ENCODE measurements at places on chromosomes 4 and X.

DNA sequence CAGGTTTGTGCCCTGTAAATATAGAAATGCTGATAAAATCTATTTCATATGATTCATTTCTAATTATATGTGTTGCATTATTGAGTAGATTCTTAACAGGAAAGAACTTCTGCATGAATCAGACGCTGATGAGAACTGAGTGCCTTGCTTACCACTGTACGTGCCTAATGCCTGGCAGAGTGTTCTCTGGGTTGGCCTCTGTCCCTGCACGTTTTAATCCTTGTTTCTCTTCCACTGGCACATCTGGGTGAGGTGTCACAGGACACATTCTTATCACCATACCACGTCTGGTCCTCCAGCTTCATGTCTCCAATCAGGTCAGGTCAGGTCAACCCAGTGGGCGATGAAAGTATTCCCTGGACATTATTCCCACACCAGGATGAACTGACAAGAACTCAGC is 53.6 kb downstream of the KLF3 start:
- DNase-seq: peak; percentile 66

DNA sequence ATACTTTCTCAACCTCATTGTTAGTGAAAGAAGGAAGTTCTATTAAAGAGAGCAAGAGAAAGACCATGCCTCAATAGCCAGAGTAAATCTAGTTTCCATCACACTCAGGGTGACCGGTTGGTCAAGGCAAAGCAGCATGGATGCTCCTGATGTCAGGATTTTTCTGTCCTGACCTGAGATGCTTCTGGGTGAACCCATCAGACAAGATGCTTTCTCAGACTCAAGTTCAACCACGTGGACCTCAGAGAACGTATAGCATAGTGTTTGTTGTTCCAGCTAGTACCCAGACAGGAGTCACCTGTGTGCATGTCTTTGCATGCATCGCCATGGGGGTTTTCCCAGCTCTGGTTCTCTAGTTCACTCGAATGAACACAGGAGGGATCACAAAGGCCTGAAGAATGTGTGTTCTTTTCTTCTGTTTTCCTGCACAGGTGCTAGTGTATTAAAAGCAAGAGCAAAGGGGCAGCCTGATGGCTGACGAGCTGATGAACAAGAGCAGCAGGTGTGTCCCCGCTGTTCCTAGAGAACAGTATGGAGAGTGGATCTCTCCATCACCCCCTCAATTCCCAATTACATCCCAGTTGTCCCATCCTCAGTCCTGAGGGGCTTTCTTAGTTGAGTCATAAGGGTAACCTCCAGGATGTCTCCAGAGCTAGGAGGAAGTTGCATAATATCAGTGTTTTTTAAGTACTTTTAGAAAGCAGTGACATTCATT is 110.5 kb upstream of the ENPP6 start:
- no peak for DNase-seq

DNA sequence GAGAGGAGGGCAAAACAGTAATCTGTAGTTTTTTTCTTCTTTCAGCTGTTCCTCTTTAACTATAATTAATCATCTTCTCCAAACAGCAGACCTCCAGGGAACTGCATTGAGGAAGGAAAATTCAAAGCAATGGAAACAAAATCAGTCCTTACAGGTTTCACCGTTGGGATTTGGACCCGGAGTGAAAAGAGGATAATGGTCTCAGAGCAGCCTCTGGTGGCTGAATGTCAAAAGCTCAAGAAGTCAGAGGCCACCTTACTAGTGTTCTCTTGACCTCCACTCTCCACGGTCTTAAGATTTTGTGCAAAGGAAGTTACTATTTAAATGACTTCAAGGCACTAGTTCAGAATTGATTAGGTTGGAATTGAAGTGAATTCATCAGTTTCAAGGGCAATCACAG is 16.0 kb upstream of the MID1 start:
- peak; percentile 39 for DNase-seq

- DNase-seq: no peak
Measured at GRCh38 chr4:115687052-115687755, 573.8 kb upstream of the NDST4 start.

DNA sequence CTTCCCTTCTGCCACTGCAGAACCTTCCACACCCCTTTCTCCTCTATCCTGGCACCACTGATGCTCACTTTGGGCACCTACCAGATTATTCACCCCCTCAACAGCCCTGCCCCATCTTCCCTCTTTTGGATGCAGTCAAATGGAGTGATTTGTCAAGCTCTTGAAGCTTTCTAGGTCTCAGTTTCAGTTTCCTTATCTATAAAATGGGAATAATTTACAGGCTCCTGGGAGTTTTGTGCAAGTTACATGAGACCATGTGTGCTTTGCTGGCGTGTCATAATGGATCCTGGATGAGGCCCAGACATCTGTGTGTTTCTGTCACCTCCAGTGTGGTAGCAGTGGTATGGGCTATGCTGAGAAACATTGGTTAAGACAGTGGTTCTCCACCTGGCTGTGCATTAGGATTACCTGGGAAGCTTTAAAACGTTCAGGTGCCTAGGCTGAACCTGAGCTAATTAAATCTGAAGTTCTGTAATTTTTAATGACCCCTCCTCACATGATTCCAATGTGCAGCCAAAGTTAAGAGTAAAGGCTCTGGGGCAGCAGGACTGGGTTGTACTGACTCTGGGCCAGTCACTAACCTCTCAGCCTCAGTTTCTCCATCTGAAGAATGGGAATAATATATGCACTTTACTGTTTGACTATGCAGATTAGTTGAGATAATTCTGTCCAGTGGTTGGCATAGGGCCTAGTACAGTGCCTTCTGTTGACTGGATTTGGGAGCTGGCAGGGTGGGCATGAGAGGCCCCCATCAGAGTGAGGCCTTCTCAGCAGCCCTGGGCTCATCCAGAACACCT is 6.8 kb upstream of the MGST2 start:
- no peak for DNase-seq

All from GM03348 (cell line).